ENCODE measurements at places on chromosomes 11 and 22.

DNA sequence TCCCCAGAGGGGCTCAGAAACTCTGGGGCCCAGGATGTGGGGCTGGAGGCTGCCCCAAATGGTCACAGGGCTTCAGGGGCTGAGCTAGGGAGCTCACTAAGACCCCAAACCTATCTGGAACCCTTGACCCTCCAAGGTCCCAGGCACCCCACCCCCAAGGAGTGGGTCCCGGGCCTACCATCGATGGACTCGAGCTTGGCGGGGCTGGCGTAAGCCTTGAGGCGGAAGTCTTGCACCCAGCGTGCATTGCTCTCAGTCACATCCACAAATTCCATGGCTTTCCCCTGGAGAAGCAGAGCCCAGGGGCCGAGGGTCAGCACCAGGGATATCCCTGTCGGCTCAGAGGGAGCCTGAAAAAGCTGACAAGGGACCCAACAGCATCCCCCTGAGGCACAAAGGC lies 3.5 kb downstream of the GATD1 start:
- no peak for DNase-seq

- no peak for DNase-seq
Measured at GRCh38 chr22:35352214-35353111, 28.4 kb upstream of the HMOX1 start.

- peak; percentile 75 for DNase-seq
Measured at GRCh38 chr11:71182791-71183677, 69.3 kb downstream of the SHANK2 start.

- DNase-seq: no peak
Measured at GRCh38 chr22:30649430-30650007, 13.9 kb downstream of the SLC35E4 start.

GRCh38 chr11:117152066-117152465 lies 8.0 kb downstream of the PAFAH1B2 start:
- DNase-seq: no peak

- DNase-seq: peak; percentile 79
Measured at GRCh38 chr11:8229299-8230177, 34.1 kb downstream of the LMO1 start.

- no peak for DNase-seq
Measured at GRCh38 chr11:62677156-62677555, 1.7 kb downstream of the UBXN1 start.

- no peak for DNase-seq
Measured at GRCh38 chr11:115676768-115677167, 172.6 kb upstream of the CADM1 start.

- no peak for DNase-seq
Measured at GRCh38 chr11:72191961-72192381, at the start of gene FOLR1. Gene FOLR1, plus strand, starts transcription at chr11:72192140. Its CDS starts 34 bp downstream, at chr11:72192174.

DNA sequence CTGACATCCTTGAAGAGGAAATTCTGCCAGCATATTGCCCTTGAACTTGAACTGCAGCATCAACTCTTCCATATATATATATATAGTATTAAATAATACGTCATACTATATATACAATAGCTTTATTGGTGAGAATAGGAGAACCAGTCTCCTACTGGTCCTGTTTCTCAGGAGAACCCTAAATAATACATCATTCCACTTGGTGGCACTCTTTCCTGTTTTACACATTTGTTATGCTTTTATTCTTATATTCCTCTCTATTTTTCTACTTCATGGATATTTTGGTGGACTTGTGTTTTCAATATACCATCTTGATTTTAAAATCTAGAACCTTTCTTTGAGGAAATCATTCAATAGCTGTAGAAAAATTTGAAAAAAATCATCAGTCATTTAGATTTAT lies 193.3 kb downstream of the TRPC6 start:
- no peak for DNase-seq

- DNase-seq: no peak
Measured at GRCh38 chr11:131993246-131993645, 622.8 kb downstream of the NTM start.

DNA sequence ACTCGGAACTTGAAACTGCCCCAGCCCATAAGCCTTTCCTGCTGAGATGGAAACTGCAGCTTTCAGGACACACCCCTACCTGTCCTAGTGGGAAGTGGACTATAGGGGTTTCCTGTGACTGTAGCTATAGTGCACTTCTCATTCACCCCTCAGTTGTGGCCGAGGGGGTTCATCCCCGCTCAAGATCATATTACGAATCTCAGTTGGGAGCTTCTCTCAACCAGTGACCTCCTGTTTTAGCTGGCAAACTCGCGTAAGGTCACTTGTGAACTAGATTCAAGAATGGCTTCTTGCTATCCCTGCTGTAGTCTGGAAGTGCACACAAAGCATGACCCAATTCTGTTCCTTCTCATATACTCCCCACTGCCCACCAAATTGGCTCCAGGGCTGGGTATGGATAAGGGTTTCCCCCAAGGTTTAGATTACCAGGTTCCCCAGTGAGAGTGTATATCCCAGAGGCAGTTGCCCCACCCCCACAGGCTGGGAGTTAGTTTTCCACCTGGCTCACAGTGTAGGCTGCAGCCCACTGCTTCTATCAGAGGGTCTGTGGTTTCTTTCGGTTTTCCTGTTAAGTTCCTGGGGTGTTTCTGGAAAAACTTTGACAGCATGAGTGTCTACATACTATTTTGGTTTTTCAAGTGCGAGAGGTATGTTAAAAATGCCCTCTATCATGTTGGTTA lies 812.9 kb downstream of the JRKL start:
- no peak for DNase-seq

GRCh38 chr11:46485856-46486443 lies 94.4 kb upstream of the CHRM4 start:
- peak; percentile 31 for DNase-seq

DNA sequence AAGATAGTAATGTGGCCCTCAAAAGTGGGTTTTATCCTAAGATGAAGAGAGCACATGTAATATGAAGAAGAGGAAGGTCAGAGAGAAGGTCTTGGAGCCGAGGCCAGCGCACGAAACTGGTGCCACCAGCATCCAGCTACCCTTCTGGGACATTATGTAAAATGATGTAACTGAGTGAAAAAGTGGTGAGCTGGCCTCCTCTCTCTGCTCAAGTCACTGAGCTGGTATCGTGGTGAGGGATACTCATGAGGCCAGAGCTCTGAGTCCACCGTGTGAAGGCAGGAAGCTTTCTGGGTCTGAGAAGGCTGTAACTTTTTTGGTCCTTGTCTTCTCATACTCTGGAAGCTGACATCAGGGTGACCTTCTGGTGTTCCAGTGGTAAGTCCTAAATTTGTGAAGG lies 25.1 kb downstream of the RNF185 start:
- DNase-seq: no peak

DNA sequence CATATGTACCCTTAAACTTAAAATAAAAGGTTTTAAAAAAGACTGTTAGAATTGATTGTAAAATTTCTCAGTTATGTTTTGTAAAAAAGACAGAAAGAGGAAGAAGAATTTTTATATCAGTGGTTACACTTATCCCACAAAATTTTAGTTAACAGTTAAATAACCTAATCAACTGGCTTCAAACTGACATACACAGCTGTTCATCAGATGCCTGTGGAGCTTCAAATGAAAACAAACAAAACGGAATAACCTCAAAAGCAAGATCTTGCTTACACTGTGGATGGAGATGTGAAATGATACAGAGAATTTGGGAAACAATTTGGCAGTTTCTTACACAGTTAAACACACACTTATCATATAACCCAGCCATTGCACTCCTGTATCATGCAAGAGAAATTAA lies 521.0 kb downstream of the ETS1 start:
- DNase-seq: no peak

GRCh38 chr11:35292279-35292678 lies 127.1 kb downstream of the SLC1A2 start:
- peak; percentile 45 for DNase-seq

DNA sequence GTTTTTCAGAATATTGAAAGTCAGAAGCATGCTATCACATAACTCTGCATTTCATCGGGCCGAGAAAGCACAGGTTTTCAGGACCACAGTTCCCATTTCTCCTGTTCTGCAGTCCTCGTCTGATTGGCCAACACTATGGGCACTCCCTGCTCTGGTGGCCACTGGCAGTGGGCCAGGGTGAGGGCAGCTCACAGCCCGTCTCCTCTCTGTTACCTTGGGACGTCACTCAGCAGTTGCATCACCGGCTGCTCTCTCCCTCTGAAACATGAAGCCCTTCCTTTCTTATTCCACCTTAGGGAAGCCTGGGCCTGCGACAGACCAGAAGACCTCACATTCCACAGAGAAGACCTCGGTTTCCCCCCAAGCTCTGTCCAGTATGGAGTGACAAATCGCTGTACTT lies 11.4 kb upstream of the MICAL3 start:
- no peak for DNase-seq

GRCh38 chr22:40975366-40975765 lies 24.2 kb downstream of the RBX1 start:
- DNase-seq: no peak

- no peak for DNase-seq
Measured at GRCh38 chr22:30290342-30291057, 1.2 kb upstream of the CASTOR1 start.

GRCh38 chr22:20867179-20868024 lies 8.6 kb downstream of the SNAP29 start:
- DNase-seq: no peak

- peak; percentile 60 for DNase-seq
Measured at GRCh38 chr22:24994070-24994763, 41.7 kb downstream of the KIAA1671 start.

GRCh38 chr11:16792426-16792825 lies 54.0 kb downstream of the C11orf58 start:
- no peak for DNase-seq

DNA sequence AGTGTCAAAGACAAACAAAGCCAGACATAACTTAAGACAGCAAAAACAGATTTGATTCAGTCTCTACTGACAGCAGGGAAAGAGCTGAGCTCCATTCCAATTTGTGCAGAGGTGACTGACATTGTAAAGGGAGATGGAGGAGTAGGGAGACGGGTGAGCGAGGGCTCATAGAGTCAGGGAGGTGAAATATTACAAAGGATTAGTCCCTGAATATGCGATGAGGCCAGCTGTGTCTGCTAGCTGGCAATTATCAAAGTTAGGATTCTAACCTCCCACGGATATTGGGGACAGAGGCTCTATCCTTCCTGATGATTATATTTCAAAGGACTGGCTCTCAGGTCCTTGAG lies 8.3 kb downstream of the PLAAT2 start:
- DNase-seq: no peak

- no peak for DNase-seq
Measured at GRCh38 chr22:37203354-37204044, 8.8 kb downstream of the SSTR3 start.

- DNase-seq: no peak
Measured at GRCh38 chr11:66548774-66549630, 2.3 kb downstream of the ACTN3 start.

DNA sequence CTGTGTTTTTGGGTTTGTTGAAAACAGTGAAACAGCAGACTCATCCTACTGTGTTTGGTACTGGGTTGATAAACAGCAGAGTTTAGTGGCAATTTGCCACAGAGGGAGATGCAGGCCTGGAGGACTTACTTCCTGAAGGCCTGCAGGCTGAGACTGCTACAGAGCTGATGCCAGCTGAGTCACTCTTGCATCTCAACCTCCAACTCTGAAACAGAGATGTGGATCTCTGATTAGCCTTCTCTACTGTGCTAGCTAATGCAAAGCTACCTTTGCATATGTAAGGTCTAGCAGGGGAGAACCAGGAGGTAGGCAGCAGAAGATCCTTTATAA lies 14.3 kb downstream of the ATP5MG start:
- DNase-seq: no peak

- peak; percentile 16 for DNase-seq
Measured at GRCh38 chr11:120208777-120209176, 2.1 kb upstream of the OAF start.

DNA sequence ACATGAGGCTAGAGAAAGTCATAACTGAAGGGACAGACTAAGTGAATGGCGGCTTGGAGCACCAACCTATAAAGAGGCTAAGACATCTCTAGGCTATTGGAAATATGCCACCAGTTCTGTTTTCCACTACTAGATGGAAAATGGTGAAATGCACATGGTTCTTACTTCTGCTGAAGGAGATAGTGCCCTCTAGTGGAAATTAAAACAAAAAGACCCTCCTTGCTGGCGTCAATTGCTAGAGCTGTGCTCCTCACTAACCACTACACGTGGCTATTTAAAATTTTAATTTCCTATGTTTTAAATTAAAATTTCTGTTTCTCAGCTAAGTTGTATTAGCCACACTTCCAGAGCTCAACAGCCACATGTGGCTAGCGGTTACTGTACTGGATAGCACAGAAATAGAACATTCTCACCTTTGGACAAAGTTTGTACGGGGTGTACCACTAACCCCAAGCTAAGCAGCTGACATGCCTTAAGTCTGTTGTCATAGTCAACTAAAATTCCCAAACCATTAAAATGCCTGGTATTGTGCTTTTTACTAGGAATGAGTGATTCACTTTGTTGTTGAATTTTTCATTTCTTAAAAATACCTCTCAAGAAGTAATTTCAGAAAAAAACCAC lies 34.1 kb upstream of the CALCA start:
- peak; percentile 51 for DNase-seq

DNA sequence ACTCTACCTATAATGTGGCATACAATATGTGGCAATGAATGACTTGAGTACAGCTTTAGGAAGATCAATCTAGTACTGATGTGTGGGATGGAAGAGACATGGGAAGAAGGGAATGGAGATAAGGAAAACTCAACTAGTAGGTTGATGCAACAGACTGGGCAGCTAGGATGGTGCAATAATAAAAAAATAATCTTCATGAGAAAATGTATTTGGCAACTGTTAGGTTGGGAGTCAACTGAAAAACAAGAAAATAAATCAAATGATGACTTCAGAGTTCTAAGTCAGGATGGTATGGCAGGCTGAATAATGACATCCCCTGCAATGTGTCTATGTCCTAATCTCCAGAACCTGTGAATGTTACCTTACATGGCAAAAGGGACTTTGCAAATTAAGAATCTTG lies 236.8 kb upstream of the PITPNB start:
- no peak for DNase-seq

GRCh38 chr11:75073459-75074190 lies 23.1 kb downstream of the OR2AT4 start:
- no peak for DNase-seq

DNA sequence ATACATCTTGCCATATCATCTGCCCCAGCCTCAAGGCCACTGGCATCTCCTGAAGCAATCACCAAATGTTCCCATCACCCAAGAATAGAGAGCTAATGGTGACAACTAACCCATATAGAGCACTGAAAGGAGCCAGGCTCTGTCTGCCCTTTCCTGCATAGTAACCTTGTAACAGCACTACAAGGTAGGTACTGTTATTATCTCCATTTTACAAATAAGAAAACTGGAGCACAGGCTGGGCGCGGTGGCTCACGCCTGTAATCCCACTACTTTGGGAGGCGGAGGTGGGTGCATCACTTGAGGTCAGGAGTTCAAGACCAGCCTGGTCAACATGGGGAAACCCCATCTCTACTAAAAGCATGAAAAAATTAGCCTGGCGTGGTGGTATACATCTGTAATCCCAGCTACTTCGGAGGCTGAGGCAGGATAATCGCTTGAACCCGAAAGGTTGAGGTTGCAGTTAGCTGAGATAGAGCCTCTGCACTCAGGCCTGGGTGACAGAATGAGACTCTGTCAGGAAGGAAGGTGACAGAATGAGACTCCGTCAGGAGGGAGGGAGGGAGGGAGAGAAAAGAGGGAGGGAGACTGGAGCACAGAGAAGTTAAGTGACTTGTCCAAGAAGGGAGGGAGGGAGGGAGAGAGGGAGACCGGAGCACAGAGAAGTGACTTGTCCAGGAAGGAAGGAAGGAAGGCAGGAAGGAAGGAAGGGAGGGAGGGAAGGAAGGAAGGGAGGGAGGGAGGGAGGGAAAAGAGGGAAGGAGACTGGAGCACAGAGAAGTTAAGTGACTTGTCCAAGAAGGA lies 2.2 kb downstream of the SLC35F2 start:
- DNase-seq: no peak

- no peak for DNase-seq
Measured at GRCh38 chr11:126595560-126595959, 240.1 kb downstream of the ST3GAL4 start.

GRCh38 chr11:104028476-104029263 lies 7.8 kb upstream of the DDI1 start:
- DNase-seq: no peak

Measured in COR-L47 (cell line).